ENCODE measurements at places on chromosomes 13 and 19.

DNA sequence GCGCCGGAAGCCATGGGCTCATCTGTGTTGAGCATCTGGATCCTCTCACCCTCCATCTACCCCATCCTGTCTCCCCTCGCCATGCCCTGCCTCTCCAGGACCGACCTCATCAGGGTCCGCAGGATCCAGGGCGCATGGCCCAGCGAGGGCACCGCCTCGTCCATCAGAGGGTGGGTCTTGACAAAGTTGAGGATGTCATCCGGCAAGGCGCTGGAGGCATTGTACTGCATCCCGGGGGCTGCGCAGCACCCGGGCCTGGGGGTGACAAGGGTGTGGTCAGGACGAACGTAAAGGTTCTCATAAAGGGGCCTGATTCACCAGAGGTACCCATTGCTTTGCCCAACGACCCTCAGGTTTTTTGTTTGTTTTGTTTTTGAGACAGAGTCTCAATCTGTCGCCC is 9.5 kb downstream of the SEMA6B start:
- no peak overlapping the region for H3K27ac ChIP-seq
- no peak for DNase-seq
- no peaks in the 10 kb centered on the region for H3K36me3 ChIP-seq
- no peaks in the 10 kb centered on the region for H3K4me1 ChIP-seq

DNA sequence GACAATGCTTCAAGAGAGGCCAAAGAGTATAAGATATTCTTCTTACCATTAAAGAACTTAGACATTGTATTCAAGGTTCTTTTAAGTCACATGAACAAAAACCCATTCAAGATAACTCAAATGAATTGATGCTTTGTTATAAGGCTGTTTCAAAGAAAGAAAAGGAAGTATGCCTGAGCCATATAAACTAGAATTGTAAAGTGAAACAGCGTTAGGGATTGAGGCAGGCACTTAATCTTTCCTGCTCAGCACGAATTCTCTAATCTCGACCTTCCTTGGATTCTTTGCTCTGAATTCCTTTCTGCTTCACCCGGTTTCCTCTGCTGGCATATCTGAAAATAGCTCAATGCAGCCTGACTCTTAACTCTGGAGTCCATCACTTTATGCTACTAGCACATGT is 595.4 kb downstream of the DIAPH3 start:
- DNase-seq: no peak
- H3K27ac ChIP-seq: no peak overlapping the region
- H3K4me1 ChIP-seq: no peaks in the 10 kb centered on the region
- H3K36me3 ChIP-seq: no peaks in the 10 kb centered on the region
- H3K27me3 ChIP-seq: no peaks in the 10 kb centered on the region

GRCh38 chr19:52086481-52086880 is 9.1 kb downstream of the ZNF841 start:
- H3K36me3 ChIP-seq: peaks cover 24% of the 10 kb centered on the region
- no peak for DNase-seq
- no peaks in the 10 kb centered on the region for H3K4me1 ChIP-seq
- no peaks in the 10 kb centered on the region for H3K27me3 ChIP-seq
- H3K27ac ChIP-seq: peak overlapping the region; percentile 48

- H3K36me3 ChIP-seq: no peaks in the 10 kb centered on the region
- no peak for DNase-seq
- no peaks in the 10 kb centered on the region for H3K4me1 ChIP-seq
- H3K27me3 ChIP-seq: no peaks in the 10 kb centered on the region
- H3K27ac ChIP-seq: no peak overlapping the region
- H3K4me3 ChIP-seq: no peak overlapping the region
Observed at GRCh38 chr13:66845393-66845792, 384.7 kb downstream of the PCDH9 start.

DNA sequence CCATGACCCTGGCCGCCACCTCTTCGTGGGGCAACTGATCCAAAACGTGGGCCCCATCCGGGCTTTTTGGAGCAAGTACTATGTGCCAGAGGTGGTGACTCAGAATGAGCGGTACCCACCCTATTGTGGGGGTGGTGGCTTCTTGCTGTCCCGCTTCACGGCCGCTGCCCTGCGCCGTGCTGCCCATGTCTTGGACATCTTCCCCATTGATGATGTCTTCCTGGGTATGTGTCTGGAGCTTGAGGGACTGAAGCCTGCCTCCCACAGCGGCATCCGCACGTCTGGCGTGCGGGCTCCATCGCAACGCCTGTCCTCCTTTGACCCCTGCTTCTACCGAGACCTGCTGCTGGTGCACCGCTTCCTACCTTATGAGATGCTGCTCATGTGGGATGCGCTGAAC is 9.6 kb downstream of the INSL3 start:
- H3K36me3 ChIP-seq: no peaks in the 10 kb centered on the region
- H3K27me3 ChIP-seq: no peaks in the 10 kb centered on the region
- no peak overlapping the region for H3K4me3 ChIP-seq
- DNase-seq: no peak
- H3K27ac ChIP-seq: no peak overlapping the region
- H3K4me1 ChIP-seq: no peaks in the 10 kb centered on the region

GRCh38 chr19:10553087-10553667 is 9.5 kb downstream of the ATG4D start:
- no peak for DNase-seq
- peaks cover 34% of the 10 kb centered on the region for H3K4me1 ChIP-seq
- H3K27ac ChIP-seq: peak overlapping the region; percentile 86

GRCh38 chr13:28678809-28679208 is 19.9 kb downstream of the POMP start:
- no peak overlapping the region for H3K27ac ChIP-seq
- no peaks in the 10 kb centered on the region for H3K4me1 ChIP-seq
- no peak overlapping the region for H3K4me3 ChIP-seq
- H3K27me3 ChIP-seq: no peaks in the 10 kb centered on the region

- no peaks in the 10 kb centered on the region for H3K27me3 ChIP-seq
- H3K27ac ChIP-seq: no peak overlapping the region
- peaks cover under 1% of the 10 kb centered on the region for H3K4me1 ChIP-seq
Observed at GRCh38 chr13:23472189-23472588, 38.7 kb upstream of the SACS start.

DNA sequence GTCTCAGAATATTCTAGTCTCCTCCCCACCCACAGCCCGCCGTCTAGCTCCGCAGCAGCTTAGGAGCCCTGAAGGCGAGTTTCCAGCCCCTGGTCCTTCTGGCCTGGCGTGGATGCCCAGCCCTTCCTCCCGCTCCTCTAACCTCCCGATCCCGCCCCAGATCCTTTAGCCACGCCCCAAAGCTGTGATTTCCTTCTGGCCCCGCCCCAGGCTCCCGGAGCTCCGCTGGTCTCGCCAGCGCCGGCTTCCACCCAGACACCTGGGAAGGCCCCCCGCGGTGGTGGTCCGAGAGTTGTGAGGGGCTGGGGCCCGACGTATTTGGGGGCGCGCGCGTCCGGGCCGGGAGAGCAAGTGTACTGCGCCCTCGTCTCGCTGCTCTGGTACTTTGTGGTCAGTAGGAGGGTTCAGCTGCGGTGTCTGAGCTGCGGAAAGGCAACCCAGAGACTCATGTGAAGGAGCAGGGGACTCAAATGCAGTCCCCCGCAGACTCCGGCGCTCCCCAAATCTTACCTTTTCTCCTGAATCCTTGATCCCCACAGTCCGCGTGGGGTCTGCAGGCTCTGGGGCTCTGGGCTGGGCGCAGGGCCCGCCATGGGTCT is at the start of gene CGB7:
TSS of gene CGB7 (minus strand) at position 114 of the 599 bp plus-strand sequence. CDS start 2,374 bp downstream, outside the sequence.
- no peak within 1 kb of the TSS for H3K27ac ChIP-seq
- H3K4me1 ChIP-seq: peaks cover 31% of the 10 kb centered on the region
- H3K4me3 ChIP-seq: peak within 1 kb of the TSS; percentile 54
- no peaks in the 10 kb centered on the region for H3K36me3 ChIP-seq

DNA sequence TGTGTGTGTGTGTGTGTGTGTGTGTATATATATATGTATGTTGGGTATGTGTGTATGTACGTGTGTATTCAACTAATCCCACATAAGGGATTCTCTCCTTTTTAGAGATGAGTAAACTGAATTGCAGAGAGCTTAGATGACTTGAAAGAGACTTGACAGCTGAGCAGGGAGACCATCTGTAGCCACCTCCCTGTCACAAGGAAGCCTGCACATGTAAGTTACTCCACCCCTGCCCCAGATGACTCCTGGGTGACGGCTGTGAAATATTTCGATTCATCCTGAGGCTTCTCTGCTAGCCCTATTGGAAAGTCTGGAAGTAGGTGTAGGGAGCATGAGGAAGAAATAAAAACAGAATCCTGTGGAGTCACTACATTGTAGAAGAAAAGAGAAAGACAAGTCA is 480.4 kb downstream of the FOXO1 start:
- H3K36me3 ChIP-seq: no peaks in the 10 kb centered on the region
- H3K4me1 ChIP-seq: peaks cover 44% of the 10 kb centered on the region
- H3K27ac ChIP-seq: no peak overlapping the region
- H3K27me3 ChIP-seq: no peaks in the 10 kb centered on the region
- no peak for DNase-seq
- H3K4me3 ChIP-seq: no peak overlapping the region

DNA sequence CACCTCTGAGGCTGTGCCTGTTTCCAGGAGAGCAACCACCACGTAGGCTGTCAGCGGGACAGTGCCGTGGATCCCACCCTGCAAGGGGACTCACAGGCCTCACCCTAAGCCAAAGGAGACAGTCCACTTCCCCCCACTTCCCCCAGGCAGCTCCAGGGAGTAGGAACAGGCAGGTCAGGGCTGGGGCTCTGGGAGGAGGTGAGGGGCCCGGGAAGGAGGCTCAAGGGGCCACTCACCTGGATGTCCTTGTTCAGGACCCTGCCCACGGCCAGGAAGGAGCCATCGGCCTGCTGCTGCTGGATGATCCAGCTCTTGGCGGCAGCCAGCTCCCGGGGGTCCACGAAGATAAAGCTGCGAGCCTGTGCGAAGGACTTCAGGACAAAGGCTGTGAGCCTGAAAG is 25.6 kb downstream of the F2RL3 start:
- H3K4me1 ChIP-seq: no peaks in the 10 kb centered on the region
- no peaks in the 10 kb centered on the region for H3K27me3 ChIP-seq
- DNase-seq: no peak
- no peak overlapping the region for H3K4me3 ChIP-seq
- no peaks in the 10 kb centered on the region for H3K36me3 ChIP-seq
